ENCODE measurements at places on chromosomes 4 and X.

DNA sequence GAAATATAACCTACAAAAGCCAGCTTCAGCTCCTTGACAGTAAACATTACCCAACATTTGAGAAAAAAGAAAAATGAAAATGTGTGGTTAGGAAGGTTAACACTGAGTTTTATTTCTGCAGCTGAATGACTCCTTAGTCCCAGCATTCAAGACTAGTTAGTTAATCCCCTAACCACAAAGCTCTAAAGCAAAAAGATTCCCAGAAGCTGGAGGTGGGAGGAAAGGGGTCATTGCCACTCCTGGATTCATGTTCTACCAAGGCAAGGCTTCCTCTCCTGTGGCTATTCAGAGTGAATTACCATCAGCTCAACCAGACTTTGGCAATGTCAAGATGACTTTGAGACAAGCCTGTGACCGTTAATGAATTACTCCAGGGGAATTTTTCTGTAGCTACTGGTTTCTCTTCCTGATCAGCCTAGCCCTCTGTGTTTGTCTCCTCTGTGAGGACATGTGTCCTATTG lies 63.6 kb downstream of the HADH start:
- DNase-seq: peak; percentile 29

DNA sequence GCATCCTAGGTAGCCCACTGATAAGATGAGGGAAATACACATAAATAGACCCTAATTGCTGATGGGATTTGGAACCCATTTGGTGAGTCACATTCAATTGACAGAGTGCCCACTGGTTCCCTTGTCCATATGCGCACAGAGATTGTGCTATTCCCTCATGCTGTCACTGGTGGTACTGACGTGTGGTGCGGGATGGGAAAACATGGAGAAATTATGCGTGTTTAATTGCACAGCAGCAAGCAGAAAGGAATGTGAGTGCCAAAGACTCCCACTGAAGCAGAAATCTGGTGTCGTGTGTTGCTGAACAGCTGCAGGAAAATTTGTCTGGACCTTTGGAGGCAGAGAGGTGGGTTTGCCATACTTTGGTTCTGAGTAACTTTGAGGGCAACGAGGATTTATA lies 92.2 kb downstream of the NHSL2 start:
- no peak for DNase-seq

GRCh38 chr4:84971319-84971932 lies 4.9 kb upstream of the WDFY3 start:
- no peak for DNase-seq

DNA sequence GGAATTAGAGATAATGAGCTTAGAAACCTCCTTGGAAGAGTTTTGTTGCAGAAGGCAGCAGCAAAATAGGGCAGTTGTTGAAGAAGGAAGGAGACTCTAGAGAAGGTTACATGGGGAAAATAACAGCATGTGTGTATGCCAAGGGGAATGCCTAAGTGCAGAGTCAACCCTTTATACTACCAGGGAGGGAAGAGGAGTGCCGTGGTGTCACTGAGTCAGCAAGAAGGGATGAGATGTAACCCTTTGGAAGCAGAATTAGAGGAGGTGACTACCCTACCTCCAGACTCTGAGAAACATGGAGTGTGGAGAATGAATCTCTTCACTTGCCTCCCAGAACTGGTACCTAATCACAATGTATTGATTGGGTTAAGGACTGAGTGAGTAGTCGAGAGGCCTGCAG lies 6.7 kb upstream of the GABRE start:
- no peak for DNase-seq

GRCh38 chr4:41141900-41142299 lies 72.4 kb downstream of the APBB2 start:
- DNase-seq: no peak

GRCh38 chr4:101667348-101667747 lies 123.2 kb upstream of the BANK1 start:
- no peak for DNase-seq

DNA sequence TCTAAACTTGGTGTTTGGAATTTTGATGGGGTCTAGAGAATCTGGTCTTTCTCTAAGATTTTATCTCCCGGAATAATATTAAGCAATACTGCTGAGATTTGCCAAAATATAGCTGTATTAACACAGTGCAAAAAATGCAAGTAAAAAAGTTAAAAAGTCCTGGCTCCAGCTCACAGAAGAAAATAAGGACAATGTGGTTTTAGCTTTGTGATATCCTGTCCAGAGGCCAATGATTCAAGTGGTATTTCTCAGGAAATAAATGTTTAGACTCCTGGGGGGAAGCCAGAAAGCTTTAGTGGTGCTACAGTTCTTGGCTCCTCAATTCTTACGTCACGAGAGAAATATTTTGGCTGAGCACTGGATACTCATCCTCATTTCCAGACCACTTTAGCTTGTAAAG lies 40.9 kb upstream of the IL13RA2 start:
- no peak for DNase-seq

GRCh38 chr4:150126201-150126863 lies 48.1 kb downstream of the DCLK2 start:
- no peak for DNase-seq

DNA sequence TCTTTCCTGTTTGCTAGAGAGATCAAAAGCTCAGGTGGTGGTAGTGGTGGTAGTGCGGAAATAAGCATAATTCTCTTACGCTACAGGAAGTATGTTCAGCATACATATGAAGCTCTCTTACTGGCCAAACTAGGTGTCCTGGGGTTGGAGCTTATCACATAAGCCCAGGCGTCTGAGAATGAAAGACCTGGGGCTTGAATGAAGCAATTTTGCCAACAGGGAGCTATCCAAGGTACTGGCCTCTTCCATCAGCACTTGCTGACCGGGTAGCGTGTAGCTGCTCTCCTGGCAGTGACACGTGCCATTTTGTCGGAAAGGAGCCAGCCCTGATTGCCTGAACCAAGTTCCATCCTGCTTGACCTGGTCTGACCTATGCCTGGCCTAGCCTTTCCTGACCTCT lies 65.9 kb upstream of the HPF1 start:
- DNase-seq: peak; percentile 69

GRCh38 chrX:129782706-129783105 lies 3.0 kb downstream of the SASH3 start:
- no peak for DNase-seq

- DNase-seq: no peak
Measured at GRCh38 chr4:54571293-54572151, 86.2 kb upstream of the KIT start.

GRCh38 chrX:132615391-132616131 lies 126.7 kb upstream of the MBNL3 start:
- no peak for DNase-seq

- no peak for DNase-seq
Measured at GRCh38 chr4:143023239-143023918, 161.3 kb upstream of the USP38 start.

DNA sequence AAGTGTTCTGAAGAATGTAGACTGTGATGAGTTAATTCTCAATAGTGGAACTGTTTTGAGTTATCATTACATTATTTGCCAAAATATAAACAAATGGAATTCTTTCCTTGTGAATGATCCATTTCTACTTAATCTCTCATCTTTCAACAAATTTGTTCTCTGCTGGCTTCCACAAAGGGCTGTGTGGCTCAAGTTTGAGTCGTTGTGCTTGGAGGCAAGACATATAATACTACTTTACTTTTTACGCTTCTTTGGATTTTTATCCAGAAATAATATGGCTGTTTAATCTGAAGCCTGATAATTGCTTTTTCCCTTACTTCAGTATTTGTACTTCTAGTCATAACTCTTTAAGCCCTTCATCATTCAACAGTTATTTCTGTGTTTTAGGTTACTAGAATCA lies 169.5 kb downstream of the ARHGAP10 start:
- DNase-seq: no peak

GRCh38 chr4:49036528-49036927 lies 50.5 kb downstream of the CWH43 start:
- DNase-seq: no peak

GRCh38 chr4:7103031-7103606 lies 35.3 kb upstream of the GRPEL1 start:
- DNase-seq: peak; percentile 71

DNA sequence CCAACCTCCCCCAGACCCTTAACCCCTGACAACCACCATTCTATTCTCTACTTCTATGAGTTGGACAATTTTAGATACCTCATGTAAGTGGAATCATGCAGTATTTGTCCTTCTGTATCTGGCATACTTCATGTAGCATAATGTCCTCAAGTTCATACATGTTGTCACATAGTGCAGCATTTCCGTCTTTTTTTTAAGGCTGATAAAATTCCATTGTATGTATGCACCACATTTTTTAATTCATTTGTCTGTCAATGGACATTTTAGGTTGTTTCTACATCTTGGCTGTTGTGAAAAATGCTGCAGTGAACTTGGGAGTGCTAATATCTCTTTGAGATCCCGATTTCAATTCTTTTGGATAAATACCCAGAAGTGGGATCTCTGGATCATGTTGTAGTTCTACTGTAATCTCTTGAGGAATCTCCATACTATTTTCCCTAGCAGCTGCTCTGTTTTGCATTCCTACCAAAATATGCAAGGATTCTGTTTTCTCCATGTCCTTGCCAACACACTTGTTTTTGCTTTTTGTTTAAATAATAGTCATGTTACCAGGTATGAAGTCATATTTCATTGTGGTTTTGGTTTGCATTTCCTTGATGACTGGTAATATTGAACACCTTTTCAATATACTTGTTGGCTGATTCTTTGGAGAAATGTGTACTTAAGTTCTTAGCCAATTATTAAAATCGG lies 48.8 kb upstream of the ADAD1 start:
- DNase-seq: peak; percentile 39

- DNase-seq: peak; percentile 43
Measured at GRCh38 chrX:43958529-43958928, 14.7 kb downstream of the NDP start.

DNA sequence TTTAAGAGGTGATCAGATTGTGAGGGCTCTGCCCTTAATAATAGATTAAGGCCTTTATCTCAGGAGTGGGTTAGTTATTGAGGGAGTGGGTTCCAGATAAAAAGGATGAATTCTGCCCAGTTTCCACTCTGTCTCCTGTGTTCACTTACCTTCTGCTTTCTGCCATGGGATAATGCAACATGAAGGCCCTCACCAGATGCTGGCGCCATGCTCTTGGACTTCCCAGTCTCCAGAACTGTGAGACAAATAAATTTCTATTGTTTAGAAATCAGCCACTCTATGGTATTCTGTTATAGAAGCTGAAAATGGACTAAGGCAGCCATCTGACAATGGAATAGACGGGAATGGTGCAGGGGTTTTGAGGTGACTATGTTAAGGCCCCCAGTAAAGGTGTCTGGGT lies 6.9 kb upstream of the RELL1 start:
- DNase-seq: no peak

- DNase-seq: no peak
Measured at GRCh38 chr4:124948976-124949597, 236.6 kb upstream of the ANKRD50 start.

- DNase-seq: no peak
Measured at GRCh38 chr4:79620617-79621016, 212.6 kb upstream of the GK2 start.

DNA sequence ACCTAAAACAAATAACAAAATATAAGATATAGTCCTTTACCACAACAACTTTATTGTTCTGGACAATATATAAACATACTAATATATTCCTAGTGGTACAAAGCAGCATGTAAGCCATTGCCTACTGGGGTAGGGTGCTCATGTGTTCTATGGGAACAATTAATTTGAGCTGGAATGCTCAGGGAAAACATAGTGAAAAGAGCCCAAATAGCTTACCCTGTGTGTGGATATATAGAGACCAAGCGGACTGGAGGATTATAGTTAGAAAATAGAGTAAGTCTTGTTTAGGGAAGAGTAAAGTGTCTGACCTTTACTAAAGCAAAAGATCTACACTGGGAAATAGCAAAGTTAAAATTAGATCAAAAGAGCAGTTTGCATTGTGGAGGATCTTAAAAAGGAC lies 64.8 kb downstream of the MAD2L1 start:
- DNase-seq: no peak

GRCh38 chrX:24498181-24498580 lies 33.1 kb downstream of the PDK3 start:
- DNase-seq: no peak

- DNase-seq: no peak
Measured at GRCh38 chr4:915041-915474, 17.1 kb downstream of the GAK start.

- no peak for DNase-seq
Measured at GRCh38 chrX:154458954-154459778, 1.1 kb downstream of the PLXNA3 start.

DNA sequence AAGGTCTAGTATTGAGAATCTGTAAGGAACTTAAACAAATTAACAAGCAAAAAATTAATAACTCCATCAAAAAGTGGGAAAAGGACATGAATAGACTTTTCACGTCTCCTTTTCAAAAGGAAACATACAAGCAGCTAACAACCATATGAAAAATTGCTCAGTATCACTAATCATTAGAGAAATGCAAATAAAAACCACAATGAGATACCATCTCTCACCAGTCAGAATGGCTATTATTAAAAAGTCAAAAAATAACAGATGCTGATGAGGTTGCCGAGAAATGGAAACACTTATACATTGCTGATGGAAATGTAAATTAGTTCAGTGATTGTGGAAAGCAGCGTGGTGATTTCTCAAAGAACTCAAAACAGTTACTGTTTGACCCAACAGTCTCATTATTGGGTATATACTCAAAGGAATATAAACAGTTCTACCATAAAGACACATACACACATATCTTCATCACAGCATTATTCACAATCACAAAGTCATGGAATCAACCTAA lies 410.4 kb upstream of the SMIM31 start:
- no peak for DNase-seq

DNA sequence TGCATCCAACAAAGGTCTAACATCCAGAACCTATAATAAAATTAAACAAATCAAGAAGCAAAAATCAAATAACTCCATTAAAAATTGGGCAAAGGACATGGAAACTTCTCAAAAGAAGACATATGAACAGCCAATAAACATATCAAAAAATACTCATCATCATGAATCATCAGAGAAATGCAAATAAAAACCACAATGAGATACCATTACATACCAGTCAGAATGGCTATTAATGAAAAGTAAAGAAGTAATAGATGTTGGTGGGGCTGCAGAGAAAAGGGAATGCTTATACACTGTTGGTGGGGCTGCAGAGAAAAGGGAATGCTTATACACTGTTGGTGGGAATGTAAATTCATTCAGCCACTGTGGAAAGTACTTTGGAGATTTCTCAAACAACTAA lies 465.8 kb downstream of the ZIC3 start:
- no peak for DNase-seq

DNA sequence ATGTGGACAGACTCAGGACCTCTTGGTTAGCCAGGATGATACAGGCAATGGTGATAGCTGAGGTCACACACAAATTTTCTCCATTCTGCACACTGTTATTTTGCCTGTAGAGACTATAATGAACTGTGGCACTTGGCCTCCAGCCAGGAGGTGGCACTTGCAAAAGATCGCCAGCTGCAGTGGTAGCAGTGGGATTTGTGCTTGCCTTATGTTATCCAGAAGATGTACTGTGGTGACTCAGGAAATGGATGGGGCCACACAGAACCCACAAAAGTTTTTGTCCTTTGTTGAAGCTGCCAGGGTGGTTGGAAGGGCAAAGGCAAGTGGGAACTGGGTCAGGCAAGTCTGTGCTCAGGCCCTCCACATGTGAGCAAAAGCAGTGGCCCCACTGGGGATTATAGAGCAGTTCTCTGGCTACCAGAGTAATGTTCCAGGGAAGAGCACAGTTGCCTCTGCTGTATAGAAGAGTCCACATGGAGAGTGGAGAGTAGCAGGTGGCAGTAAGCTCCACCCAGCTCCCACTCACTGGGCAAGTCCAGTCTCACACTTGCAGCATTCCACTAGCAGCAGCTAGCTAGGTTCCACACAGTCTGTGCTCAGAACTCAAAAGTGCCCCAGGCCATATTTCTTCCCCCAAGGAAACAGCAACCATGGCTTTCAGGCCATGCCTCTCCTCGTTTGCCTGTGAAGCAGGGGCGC lies 5.9 kb upstream of the C4orf17 start:
- no peak for DNase-seq

All from retinal pigment epithelial cell (primary cell).